ENCODE measurements at places on chromosomes 1 and 21. TPM values are rescaled to one million over a fixed set of nuclear protein-coding genes. Genes with fewer than 3 reads are reported as not detected.

GRCh38 chr1:172154551-172154950, 265.9 kb upstream of the C1orf105 start:
- peak; percentile 35 for DNase-seq

- no peak for DNase-seq
Measured at GRCh38 chr1:173222149-173223030, 15.3 kb upstream of the TNFSF4 start.

- no peak for DNase-seq
Measured at GRCh38 chr1:57826535-57826934, 402.7 kb upstream of the DAB1 start.

DNA sequence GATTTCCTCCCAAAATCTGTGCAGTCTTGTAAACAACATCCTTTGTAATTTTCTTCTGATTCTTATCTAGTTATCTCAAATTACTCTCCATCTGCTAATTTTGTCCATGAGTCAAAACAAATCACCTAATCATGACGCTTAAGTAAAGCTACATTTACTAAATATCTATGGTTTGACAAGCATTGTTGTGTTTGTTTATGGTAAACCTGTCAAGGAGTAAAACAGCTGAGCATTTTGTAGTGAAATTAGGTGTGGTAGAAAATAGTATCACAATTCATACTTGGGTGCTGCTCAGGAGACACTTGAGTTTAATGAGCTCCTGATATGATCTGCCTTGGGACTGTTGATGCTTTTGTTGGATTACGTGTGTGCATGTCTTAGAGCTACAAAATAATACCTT, 11.6 kb downstream of the TIPRL start:
- DNase-seq: no peak

DNA sequence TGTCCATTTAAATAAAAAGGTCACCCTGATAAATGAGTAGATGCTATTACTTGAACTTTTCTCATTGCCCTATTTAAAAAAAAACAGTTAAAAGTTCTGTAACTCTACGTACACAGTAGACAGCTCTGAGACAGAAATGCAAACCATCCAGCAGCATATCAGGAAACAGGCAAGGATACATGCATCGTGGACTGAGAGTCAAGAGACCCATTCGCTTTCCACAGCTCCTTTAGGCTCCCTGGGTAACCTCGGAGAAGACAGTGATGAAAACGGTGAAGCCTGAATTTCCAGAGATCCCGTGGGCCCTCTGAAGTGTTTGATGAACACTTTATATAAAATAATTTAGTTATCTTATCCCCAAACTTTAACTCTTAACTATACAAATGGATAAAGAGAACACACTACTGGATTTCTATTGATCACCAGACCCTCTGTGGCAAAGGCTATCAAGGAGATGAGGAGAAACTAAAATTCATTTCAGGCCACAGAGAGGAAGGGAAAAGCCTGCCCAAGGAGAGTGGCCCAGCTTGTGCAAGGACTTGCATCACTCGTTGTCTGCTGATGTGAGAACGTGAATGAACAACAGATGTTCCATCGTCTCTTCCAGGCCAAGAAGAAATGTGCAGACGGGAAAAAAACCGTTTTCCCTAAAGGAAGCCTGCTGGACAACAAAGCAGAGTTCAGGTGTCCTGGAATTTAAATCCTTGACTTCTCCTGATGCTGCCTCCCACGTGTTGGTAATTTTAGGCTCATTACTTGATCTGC, 131.0 kb downstream of the TGFBR3 start:
- DNase-seq: no peak

- no peak for DNase-seq
Measured at GRCh38 chr1:45573231-45573804, 10.5 kb upstream of the NASP start.

GRCh38 chr1:115529216-115529897, 112.4 kb upstream of the VANGL1 start:
- DNase-seq: no peak

- no peak for DNase-seq
Measured at GRCh38 chr1:96641282-96641681, 80.3 kb upstream of the PTBP2 start.

DNA sequence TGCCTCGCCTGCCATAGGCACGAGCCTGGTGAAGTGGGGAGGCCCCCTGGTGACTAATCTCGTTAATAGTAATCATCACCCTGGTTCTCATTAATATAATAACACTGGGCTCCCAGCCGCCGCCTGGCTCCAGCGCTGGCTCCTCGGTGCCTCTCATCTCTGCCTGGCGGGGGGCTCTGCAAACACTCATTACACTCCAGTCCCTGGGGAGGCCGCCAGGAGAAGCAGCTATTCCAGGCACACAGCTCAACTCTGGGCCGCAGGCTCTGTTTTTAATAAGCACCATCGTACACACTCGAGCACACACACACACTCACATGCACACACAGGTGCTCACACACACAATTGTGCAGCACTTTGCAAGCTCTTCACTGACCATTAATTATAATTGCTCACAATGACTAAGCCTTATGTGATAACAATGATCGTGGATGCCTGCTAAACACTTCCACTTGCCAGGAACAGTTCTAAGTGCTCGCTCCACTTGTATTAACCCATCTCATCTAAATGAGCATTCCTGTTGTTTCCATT, 52.2 kb downstream of the SDC3 start:
- peak; percentile 58 for DNase-seq

- no peak for DNase-seq
Measured at GRCh38 chr1:200367841-200368534, 41.8 kb downstream of the ZNF281 start.

DNA sequence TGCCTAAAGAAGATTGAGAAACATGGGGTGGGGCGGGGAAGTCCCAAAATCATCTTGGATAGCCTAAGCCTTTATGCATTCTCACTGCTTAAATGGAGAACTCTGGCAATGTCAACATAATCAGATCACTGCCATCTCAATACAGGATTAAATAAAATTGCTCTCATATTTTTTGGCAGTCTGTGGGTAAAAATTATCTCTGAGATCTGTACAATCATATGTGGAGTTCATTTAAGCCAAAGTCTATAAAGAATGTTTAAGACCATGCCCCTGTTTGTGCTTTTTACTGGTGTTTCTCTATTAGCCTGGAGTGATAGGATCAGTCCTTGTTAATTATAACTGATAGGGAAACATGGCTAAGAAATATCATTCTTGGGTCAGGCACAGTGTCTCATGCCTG, 136.3 kb downstream of the GPR52 start:
- no peak for DNase-seq

DNA sequence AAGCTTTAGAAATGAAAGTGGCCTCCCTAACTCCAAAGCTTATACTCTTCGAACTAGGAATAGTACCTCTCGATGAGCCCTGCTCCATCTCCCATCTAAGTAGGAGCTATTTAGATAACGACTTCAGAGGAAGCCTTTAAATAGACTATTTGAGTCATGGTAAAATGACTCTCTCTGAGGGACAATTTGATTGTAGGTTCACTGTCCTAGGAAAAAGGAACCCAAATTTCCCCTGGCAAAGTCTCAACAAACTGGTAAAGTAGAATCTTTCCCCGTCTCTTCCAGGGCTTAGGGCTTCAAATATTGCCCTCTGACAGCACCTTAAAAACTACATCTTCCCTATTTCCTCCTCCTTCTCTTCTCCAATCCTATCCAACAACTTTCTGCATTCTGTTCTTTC, 2.0 kb upstream of the FCER1A start:
- no peak for DNase-seq

GRCh38 chr1:200453553-200453905, 43.7 kb upstream of the ZNF281 start:
- DNase-seq: no peak

DNA sequence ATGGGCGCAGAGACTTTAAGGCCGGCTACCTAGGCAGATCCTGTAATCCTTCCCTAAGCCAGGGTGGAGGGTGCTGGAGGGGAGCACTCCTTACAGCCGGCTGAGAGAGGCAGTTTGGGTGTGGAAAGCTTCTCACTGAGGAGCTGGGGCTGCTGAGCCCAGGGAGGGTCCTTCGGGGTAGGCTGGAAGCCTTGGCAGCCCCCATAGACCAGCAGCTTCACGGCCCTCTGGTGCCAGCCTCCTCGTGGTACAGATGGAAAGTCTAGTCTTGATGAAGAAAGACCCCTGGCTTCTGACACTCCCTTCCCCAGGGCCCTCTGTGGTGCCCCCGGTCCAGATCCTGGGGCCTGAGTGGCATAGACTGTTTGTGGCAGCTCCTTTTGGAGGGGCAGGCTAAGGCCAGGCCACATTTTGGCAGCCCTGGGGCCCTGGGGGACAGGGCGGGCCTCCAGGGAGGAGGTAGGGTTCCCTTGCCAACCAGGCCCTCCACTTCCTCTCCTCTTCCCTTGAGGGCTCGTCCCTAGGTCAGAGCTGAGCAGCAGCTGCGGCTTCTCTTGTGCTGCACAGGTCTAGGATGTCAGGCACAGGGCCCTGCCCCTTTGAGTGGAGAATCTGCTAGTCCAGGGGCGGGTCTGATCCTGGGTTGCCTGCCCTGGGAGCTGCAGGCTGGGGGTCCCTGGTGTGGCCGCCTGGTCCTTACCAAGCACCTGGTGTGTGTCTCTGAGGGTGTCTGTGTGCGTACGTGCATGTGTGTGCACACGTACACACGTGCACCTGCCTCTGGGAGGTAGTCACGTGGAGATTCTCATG, 4.8 kb downstream of the AMPD2 start:
- no peak for DNase-seq

GRCh38 chr1:210231846-210232510, 618 bp upstream of the SERTAD4 start:
- peak; percentile 64 for DNase-seq

GRCh38 chr1:229024528-229025130, 246.3 kb upstream of the RAB4A start:
- DNase-seq: peak; percentile 56

GRCh38 chr1:228236744-228237143, 28.9 kb downstream of the OBSCN start:
- no peak for DNase-seq

- peak; percentile 71 for DNase-seq
Measured at GRCh38 chr1:226988334-226988666, 48.2 kb downstream of the COQ8A start.

- no peak for DNase-seq
Measured at GRCh38 chr1:112575154-112575804, 43.7 kb downstream of the ST7L start.

GRCh38 chr1:151897991-151898431, 11.3 kb downstream of the THEM4 start:
- no peak for DNase-seq

SPATA17 gene
- total RNA-seq: not detected

AKNAD1 gene
- total RNA-seq: not detected

SV2A gene
- total RNA-seq: not detected

ZNF648 gene
- total RNA-seq: not detected

AIRE gene
- total RNA-seq: not detected

SPOCD1 gene
- total RNA-seq: not detected

RAP1GAP gene
- total RNA-seq: 22.3 TPM

FCMR gene
- total RNA-seq: not detected

RCSD1 gene
- total RNA-seq: 13.4 TPM

SLC9C2 gene
- total RNA-seq: 2.6 TPM
